ENCODE measurements at places on chromosomes 11 and 22.

DNA sequence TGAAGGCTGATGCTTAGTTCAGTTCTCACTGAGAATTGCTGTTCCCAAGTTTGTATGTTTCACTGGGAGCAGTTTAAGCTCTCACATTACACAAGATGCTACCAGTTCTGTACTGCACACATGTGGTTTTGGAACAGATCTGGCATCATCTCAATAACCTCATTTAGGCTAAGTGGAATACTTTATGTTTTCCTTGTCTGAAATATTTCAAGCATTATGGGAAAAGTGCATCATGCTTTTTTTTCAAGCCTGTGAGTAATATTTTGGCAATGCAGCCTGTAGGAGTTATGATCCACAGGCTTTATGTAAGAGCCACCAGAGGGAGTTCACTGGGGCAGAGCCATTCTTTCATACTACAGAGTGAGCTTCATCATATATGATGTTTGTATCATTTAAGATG is 141.5 kb downstream of the OR4C45 start:
- no peak for DNase-seq

- DNase-seq = no peak
These were observed 87.2 kb downstream of the WNT7B start for GRCh38 chr22:45889539-45890350.

DNA sequence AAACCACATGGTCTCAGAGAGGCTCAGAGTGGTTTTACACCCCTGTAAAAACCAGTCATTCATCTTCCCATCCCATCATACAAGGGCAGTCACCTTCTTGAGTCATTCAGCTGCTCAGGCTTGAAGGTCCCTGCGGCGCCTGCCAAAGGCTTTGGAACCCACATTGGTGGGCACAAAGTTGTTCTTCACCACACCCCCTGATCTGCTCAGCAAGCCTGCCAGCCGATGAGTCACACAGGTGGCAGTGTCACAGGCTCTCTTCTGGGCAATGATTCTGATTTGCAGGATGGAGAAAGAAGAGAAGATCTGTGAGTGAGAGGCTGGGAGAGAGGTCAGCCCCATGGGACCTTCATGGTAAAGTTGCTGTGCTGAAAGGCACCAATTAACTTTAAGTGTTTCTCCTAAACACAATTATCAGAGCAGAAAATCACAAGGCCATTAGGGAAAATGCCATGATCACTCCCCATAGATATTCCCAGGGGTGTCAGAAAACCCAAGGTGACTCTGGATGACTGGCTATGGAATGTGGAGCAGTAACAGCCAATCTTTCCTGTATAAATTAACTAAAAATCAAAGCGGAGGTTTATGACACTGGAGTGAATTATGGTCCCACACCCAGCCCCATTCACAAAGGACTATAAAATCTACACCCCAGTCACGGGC is 4.4 kb downstream of the CALCA start:
- no peak for DNase-seq

GRCh38 chr11:67071420-67072284 is 15.0 kb downstream of the RHOD start:
- DNase-seq = peak; percentile 64

DNA sequence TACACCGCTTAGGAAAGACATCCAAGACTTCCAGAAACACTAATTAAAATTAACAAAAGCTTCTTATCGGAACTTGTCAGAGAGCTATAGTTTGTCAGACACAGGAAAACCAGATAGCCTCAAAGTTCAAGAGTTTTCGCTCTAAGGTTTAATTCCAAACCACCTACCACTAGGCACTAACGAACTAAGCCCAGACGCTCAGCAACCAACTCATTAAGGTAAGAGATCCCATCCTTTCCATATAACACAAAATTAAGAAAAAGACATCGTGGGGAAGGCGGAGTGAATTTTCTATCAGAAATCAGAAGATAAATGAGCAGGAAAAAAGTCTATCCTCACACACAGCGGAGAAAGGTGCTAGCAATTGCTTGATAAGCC is 382 bp downstream of the IMMP1L start:
- no peak for DNase-seq

- no peak for DNase-seq
These were observed 2.1 kb upstream of the TMPRSS4 start for GRCh38 chr11:118074785-118075184.

GRCh38 chr11:83836065-83836464 is 549.9 kb upstream of the CCDC90B start:
- DNase-seq = no peak

- no peak for DNase-seq
These were observed 951.1 kb downstream of the LRRC4C start for GRCh38 chr11:40508303-40508702.

GRCh38 chr11:14237444-14237961 is 121.5 kb downstream of the RRAS2 start:
- DNase-seq = no peak

GRCh38 chr22:16803255-16803917 is 21.8 kb downstream of the XKR3 start:
- DNase-seq = no peak

- no peak for DNase-seq
These were observed 625 bp downstream of the EIF3D start for GRCh38 chr22:36528341-36528740.
